Kidney capillary endothelial cell (primary cell): ENCODE measurements at places on chromosomes 4 and X.

DNA sequence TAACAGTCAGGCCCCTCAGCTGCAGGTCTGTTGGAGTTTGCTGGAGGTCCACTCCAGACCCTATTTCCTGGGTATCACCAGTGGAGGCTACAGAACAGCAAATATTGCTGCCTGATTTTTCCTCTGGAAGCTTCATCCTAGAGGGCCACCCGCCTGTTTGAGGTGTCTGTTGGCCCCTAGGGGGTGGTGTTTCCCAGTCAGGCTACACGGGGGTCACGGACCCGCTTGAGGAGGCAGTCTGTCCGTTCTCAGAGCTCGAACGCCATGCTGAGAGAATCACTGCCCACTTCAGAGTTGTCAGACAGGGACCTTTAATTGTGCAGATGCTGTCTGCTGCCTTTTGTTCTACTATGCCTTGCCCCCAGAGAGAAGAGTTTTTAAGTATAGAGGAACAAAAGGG is 160.8 kb downstream of the DKK2 start:
- DNase-seq: no peak

DNA sequence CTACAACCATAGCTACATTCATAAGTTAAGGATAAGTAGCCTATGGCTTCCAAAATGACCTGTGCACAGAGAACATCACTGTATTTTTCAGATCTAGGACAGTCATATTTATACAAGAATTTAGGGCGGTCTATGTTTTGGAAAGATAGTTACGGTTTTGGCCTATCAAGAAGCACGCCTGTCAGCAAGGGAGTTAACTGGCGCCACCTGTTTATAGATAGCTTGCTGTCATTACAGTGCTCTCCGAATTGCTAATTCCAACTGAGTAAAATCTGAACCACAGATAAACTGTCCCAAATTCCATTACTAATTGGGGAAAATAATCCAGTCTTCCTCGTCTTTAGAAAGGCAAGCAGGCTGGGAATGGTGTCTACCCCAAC is 646 bp downstream of the ABCB7 start:
- DNase-seq: no peak

- no peak for DNase-seq
Measured at GRCh38 chr4:55912249-55912648, 36.5 kb upstream of the CEP135 start.

GRCh38 chr4:64584981-64585557 is 175.8 kb upstream of the TECRL start:
- peak; percentile 38 for DNase-seq

DNA sequence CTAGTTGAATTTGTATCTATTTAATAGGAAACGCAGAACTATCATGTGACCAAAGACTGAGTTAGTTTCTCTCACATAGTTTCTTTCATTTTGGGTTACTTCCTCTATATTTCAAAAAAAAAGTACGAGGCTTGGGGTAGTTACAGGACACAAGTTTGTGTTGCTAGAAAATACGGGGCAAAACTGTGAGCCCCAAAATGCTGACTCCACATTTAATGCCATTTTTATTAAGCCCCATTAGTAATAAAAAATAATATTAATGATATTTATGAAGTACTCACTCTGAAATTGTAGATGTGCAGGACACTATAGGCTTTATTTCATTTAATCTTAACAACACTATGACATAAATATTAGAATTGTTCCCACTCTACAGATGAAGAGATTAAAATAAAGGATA is 268.6 kb downstream of the DTHD1 start:
- DNase-seq: no peak

DNA sequence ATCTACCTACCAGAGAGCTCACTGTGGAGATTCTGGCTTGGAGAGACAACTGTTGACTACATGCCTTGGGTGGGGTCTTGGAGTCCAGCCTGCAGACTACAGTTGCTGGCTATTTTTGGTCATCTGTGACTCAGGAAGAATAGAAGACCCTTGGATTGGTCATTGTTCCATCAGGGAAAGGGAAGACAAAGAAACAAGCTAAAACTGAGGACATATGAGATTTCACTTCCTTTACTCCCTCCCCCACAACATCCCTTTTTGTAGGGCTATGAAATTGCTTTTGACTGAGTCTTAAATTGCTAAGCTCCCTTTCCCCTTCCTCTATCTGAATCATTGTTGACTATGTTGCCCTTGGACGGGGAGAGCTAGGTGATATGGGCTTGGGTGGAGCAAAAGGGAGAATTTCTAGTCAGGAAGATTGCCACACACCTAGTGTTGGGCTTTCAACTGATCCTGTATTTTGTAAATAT is 11.7 kb downstream of the MSN start:
- DNase-seq: peak; percentile 84

DNA sequence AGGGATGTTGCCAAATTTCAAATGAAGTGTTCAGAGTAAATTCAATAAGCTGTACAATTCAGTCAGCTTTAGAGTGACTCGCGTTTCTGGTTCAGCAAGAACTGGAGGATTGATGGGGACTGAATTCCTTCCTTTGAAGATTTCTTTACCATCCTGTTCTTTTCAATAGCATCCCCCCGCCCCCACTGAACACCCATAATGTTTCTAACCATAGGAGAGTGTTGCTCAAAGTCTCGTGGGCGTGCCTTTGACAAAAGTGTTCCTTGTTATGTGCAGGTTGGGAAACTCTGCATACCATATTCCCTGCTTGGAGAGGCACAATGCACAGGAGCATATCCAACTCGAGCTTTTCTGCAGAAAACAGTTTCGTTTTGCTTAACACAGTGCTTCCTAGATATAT is 323.5 kb upstream of the CASK start:
- DNase-seq: no peak

- no peak for DNase-seq
Measured at GRCh38 chrX:8025705-8026104, 98.5 kb upstream of the PNPLA4 start.

DNA sequence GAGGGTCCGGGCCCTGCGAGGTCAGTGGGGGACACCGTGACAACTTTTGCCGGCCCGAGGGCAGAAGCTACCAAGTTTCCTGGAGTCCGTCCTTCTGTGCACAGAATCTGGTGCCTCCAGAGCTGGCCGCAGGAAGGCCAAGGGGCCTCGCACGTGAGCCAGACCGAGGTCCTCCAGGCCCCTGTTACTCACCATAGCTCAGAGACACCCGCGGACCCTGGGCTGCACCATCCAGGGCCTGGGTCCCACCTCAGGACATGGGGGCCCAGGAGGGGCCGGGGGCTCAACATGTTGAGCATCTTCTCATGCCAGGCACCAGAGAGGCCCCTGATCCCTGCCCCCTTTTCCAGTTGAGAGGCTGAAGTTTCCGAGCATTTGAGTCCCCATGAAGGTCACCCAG is 87.9 kb downstream of the HMX1 start:
- no peak for DNase-seq

DNA sequence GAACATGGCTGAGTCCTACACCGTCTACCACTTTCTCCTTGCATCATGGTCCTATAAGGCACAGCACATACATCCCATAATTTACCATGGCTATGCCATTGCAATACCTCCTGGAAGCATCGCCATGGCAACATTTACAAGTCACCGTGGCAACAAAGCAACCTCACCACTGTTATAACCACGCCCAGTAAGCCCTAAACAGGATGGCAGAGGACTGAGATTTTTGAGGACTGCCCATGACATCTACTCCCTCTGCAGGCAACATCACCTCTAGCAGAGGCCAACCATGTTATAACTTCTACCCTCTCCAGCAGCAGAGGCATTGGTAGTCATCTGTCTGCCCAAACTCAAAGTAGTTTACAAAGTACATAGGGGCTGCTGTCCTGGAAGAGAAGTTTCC is 29.7 kb downstream of the BCOR start:
- no peak for DNase-seq

DNA sequence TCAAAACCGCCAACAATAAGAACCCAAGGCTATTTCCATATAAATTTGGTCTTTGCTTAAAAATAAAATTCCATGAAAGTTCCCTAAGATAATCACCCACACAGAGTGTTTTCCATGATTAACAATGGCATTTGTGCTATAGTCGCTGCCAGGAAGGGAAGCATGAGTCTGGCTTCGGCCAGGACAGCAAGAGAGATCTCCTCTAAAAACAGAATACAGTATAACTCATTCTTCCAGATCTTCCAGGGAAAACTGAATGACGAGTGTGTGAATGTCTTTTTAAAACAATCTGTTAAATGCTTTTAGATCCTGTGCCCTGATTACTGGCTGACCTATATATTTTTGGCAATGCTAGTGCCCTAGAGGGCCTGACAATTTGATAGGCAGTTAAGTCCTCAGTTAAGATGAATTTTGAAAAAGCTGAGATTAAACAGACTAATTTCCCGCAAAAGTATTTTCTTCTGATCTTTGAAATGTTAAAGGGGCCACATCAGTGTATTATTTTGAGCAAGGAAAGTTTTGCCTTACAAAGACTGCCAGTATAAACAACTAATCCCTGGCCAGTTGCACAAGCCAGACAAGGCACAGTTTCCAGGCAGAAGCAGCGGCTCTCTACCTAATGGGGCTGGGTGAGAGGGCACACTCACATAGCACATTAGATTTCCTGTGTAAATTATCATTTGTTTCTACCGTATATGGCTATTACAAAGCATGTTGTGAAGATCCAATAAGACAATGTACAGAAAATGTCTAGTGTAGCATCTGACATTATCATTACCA is 127.3 kb downstream of the DCHS2 start:
- DNase-seq: no peak

GRCh38 chr4:53113431-53114225 is 251.5 kb downstream of the RASL11B start:
- no peak for DNase-seq

DNA sequence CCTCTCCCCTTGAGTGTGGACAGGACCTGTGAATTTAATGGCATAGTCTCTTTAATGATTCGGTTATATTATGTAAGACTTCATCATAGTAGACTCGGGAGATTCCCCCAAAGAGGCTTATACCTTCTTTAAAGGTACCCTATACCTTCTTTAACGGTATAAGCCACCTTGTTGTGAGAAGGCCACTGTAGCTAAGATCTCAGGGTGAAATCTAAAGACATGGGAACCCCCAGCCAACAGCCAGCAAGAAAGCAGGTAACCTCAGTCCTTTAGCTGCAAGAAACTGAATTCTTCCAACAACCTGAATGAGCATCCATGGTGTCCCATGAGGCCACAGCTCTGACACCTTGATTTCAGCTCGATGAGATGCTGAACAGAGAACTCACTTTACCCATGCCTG is 931 bp downstream of the DDX60 start:
- DNase-seq: no peak

GRCh38 chrX:49884290-49884862 is 5.1 kb downstream of the USP27X start:
- DNase-seq: peak; percentile 30

GRCh38 chr4:82362565-82362964 is 11.2 kb downstream of the HNRNPD start:
- no peak for DNase-seq

GRCh38 chrX:96756491-96756890 is 71.8 kb downstream of the DIAPH2 start:
- no peak for DNase-seq

- no peak for DNase-seq
Measured at GRCh38 chr4:77911842-77912450, 49.3 kb downstream of the MRPL1 start.

- peak; percentile 21 for DNase-seq
Measured at GRCh38 chrX:87434618-87435017, 83.0 kb upstream of the KLHL4 start.

DNA sequence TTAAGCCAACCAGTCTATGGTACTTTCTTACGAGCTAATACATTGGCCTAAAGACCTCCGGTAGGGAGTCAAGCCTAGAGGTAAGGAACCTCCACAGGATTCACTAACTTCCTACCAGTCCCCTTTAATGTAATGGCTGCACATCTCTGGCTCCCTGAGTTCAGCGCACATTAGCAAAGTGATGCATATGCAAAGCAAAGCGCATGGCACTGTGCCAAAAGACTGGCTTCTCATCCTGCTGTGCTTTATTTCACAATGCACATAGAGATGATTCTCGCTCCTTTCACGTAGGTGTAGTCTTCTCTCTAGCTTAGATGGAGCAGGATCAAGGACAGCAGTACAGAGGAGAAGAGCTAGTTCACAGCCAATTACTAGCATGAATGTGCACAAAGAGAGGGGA is 14.6 kb upstream of the CLTRN start:
- no peak for DNase-seq

DNA sequence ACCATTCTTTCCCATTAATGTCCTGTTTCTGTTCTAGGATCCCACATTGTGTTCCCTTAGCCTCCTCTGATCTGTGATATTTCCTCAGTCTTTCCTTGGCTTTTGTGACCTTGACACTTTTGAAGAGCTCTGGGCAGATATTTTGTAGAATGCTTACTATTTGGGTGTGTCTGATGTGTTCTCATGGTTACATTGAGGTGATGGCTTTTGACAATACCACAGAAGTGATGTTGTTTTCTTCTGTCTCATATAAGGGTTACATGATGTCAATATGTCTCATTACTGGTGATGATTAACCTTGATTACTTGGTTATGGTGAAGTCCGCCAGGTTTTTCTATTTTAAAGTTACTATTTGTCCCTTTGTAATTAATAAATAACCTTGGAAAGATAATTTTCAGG is 183.7 kb downstream of the SOWAHB start:
- DNase-seq: no peak

GRCh38 chr4:1793940-1794808 is 1.1 kb downstream of the FGFR3 start:
- DNase-seq: no peak

GRCh38 chrX:39930786-39931528 is 166.8 kb downstream of the BCOR start:
- no peak for DNase-seq

GRCh38 chr4:56790691-56791091 is 30.8 kb downstream of the SPINK2 start:
- no peak for DNase-seq

DNA sequence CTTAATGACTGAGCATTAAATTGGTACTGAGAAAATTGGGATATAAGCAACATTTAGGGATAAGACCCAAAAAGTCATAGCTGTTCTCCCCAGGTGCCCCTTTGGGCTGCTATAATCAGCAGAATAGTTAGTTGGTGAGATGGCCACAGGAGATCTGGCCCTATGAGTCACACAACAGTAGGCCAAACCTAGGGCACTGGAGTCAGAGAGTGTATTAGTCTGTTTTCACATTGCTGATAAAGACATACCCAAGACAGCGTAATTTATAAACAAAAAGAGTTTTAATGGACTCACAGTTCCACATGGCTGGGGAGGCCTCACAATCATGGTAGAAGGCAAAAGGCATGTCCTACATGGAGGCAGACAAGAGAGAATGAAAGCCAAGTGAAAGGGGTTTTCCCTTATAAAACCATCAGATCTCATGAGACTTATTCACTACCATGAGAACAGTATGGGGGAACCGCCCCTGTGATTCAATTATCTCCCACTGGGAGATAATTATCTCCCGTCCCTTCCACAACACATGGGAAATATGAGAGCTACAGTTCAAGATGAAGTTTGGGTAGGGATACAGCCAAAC is 338.3 kb upstream of the NR3C2 start:
- no peak for DNase-seq
